ENCODE measurements at places on chromosomes 1 and 21.

DNA sequence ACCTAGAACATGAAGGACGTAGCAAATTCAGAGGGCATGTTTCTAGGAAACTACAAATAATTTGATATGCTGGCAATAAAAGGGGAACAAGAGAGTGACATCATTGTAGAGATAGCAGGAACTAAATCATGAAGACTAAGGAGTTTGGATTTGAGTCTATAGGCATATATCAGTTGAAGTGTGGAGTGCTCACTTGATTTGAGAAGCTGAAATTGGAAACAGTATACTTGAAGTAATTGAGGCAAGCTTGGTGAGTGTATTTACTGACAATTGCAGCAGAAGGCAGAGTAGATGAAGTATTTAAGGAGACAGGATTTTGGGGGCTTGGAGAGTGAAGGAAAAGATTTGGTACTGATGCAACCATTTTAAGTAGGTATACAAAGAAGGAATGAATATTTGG lies 6.4 kb upstream of the TMCO2 start:
- no peak for DNase-seq

- DNase-seq: no peak
Measured at GRCh38 chr21:32319012-32319411, 20.4 kb downstream of the MRAP start.

DNA sequence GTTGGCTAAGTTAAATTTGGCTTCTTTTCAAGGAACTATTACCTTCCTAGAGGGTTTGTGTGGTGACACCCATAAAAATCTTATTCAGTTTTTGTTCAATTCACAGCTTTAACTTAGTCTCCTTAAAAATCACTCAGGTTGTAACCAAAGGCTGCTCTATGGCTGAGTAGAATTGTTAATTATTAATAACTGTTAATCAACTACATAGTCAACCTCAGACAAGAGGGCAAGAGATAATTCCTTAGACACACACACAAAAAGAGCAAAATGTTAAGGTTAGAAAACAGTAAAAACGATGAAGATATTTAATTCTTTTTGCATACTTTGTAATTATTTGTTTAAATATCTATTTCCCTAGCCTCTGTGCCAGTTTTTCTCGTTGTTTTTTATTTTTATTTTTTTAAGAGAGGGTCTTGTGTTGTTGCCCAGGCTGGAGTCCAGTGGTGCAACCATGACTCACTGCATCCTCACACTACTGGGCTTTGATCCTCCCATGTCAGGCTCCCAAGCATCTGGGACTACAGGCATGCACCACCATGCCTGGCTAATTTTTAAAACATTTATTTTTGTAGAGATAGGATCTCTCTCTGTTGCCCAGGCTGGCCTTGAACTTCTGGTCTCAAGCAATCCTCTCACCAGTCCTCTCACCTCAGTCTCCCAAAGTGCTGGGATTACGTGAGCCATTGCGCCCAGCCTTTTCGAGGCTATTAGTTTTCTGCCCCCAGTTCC lies 215.2 kb downstream of the DISC1 start:
- no peak for DNase-seq

DNA sequence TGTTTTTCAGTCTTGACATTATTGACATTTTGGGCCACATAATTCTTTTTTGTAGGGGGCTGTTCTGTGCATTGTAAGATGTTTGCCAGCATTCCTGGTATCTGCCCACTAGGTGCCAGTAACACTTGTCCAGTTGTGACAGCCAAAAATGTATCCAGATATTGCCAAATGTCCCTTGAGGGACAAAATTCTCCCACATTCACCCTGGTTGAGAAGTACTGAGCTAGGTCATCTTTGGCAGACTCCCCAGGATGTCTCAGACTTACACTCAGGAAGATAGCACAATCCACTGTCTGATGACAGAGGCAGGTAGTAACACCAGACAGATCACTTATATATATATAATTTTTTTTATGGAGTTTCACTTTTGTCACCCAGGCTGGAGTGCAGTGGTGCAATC lies 5.9 kb downstream of the CD48 start:
- no peak for DNase-seq

- no peak for DNase-seq
Measured at GRCh38 chr1:203373991-203374390, 23.1 kb upstream of the FMOD start.

DNA sequence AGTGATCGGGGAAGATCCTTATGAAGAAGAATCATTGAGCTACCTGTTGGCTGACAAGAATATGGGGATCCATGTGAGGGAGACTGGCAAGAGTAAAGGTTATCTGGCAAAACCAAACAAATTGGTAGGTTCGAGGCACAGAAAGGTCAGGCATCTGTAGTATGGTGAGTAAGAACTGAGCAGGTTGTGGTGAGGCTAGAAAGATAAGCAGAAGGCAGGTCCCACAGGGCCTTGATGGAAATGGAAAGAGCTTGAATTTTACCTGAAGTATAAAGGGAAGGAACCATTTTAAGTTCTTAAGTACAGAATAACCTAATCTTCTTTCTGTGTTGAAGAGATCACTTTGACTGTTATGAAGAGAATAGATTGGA lies 11.1 kb downstream of the PTPRC start:
- no peak for DNase-seq

DNA sequence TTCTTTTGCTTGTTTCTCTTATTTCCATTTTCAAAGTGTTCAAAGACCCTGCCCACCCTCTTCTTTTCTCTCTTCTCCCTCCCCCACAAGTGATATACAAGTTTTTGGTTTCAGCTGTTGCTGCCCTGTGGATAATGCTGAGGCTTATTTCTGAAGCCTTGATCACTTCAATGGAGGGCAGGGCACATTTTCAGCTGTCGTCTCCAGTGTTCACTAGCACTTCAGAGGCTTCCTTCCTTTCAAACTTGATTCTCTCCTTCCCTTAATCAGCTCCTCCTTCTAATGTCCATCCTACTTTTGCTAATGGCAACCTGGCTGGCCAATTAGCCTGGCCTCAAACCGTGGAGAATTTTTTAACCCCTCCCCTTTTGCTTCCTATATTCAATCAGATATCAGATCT lies 435.7 kb upstream of the RUNX1 start:
- DNase-seq: no peak

DNA sequence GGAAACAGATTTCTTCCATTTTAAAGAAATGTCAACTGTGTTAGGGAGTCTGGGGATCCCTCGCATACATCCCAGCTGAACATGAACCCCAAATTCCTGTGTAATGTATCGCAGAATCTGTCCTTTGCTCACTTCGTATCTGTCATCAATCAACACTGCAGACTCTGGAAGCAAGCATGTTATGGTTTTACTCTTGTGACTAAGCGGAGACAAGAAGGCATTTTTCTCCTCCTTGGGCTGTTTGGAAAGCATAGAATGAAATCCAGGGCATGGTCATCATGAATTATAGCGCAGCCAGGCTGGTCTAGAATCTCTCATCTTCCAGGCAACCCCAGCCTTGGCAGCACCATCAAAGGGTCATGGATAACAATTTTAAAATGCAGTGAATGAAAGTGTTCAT lies 290.2 kb downstream of the KIF26B start:
- DNase-seq: no peak

DNA sequence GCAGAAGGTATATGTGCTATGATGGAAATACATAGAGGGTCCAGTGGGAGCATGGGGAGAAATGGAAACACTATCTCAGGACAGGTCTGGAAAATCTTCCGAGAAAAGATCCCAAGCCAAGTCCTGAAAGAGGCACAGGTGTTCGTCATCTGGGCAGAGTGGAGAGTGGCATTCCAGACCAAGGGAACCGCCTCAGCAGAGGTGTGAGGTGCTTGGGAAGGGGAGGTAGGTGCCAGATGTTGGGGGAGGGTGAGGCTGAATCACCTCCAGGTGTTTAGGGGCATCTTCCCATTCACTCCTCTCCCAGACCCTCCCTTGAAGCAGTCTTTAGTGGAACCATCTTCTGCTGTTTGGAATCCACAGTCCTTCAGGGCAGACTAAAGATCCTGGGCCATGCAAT lies 23.5 kb upstream of the LRRN2 start:
- DNase-seq: no peak

- no peak for DNase-seq
Measured at GRCh38 chr1:150243003-150243402, 7.1 kb upstream of the ANP32E start.

DNA sequence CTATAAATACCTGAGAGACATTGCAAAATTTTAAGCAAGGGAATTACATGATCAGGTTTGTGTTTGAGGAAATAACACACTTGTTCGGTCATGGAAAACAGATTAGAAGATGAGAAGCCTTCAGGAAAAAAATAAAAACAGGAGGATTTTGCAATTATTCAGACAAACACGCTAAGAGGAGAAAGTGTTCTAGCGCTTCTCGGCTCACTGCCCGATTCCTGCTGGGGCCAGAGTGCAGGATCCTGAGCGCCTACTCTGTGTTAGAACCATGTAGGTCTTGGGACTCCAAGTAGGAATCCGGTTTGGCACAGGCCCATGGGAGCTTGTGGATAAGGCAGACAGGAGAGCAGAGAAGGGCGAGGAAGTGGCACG lies 8.1 kb upstream of the PRELP start:
- no peak for DNase-seq

DNA sequence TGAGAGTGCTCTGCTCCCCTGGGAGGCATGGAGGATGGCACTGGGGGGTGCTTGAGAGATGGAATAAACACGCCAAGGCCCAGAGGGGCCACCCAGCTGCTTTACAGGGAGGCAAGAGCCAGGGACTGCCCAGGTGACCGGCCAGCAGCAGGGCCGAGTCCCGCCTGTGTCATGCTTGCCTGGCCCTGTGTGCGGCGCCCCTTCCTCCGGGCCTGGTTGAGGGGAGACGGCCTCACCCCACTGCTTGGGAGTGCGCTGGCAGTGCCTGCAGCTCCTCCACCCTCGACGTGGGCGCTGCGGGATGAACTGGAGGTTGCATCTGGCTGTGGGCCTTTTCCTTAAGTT lies 33.1 kb upstream of the COL6A2 start:
- DNase-seq: no peak

DNA sequence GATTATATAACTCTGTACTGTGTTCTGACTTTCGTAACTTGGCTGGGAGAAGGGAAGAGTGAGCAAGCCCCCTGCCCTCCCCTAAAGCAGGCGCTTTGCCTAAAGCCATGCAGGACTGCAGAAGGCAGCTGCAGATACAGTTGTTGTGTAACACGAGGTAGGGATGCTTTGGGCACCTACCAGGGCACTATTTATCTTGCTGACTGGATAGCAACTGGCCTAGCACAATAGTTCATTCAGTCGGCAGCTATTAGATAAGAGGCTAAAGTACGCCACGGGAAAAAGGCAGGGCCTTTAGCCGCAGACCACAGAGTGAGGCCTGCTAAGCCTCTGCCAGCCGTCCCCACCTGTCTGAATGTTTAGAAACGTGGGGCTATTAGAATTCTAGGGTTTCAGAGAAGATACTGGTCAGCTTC lies 80.9 kb downstream of the TTC3 start:
- no peak for DNase-seq

- DNase-seq: no peak
Measured at GRCh38 chr1:156253634-156254033, 5.8 kb upstream of the PAQR6 start.

DNA sequence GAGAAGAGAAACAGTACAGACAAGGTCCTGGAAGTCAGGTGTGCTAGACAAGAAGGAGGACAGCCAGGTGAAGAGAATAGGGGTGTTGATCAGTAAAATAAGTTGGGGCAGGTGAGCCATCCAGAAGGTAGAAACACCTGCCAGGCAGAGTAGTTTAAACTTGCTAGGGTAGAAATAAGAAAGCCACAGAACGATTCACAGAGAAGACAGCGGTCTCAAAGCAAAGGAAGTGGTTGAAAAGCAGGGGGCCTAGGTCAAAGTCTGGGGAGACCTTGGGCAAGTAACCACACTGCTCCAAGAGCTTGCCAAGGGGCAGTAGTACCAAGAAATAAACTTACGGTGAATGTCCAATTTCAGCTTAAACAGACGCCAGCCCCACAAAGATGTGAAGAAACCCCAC lies 116.6 kb upstream of the PROX1 start:
- no peak for DNase-seq

GRCh38 chr21:46600978-46601377 lies 3.9 kb downstream of the S100B start:
- DNase-seq: no peak

- no peak for DNase-seq
Measured at GRCh38 chr1:23102289-23102688, 66.4 kb downstream of the LUZP1 start.

DNA sequence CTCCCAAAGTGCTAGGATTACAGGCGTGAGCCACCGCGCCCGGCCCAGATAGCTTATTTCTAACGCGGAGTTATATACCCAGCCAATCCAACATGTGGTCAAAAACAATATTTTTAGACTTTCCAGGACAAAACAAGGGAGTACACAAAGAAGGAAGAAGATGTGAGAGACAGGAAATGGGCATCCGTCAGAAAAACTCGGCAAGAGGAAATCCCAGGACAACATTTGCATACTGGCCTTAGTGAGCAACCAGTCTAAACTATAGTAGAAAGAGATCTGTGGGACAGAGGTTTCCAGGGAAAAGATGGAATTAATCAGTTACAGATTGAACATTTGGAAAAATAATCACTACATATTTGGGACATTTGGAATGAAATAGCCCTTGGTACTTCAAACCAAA lies 11.4 kb downstream of the ARMH1 start:
- DNase-seq: no peak

DNA sequence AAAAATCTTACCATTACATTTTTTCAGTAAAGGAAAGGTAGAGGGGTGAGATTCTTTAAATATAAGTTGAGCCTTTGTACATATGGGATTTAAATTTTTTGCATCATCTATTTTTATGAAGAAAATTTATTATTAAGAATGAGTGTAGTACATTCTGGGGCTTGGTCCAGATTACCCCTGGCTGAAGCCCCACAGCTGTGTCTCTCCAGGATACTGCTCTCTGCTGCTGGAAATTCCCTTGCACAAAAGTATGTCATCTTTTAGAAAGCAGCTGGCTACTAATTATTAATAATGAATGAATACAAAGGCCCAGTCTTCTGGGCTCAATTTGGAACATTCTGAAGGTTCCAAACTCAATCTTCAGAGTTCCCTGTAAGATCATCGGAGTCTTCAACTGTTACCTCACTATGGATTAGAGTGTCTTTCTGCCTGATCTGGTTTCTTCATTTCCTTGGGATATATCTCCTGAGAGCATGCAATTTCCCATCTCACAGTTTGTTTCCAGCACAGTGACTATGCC lies 428.6 kb upstream of the BRINP3 start:
- DNase-seq: no peak

GRCh38 chr1:167095368-167095767 lies 1.5 kb downstream of the STYXL2 start:
- DNase-seq: no peak

GRCh38 chr1:58006421-58007046 lies 540.0 kb downstream of the OMA1 start:
- DNase-seq: no peak

DNA sequence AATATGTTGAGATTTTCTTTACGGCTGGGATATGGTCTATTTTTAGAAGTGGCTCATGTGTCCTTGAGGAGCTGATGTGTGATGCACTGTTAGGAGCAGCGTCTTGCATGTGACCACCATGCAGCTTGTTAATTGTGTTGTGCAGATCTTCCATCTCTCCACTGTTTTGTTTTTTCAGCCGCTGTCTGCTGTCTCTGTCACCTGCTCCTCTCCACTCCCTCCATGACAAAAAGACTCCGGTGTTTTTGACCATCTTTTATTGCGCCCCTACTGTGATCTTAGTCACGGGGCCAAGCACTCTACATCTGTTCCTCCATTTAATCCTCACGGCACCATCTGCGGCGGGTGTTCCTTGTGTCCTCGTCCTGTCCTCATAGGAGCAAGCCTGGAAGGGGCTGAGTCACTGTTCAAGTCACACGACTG lies 51.8 kb downstream of the ADARB1 start:
- no peak for DNase-seq

GRCh38 chr1:24933468-24933867 lies 3.4 kb upstream of the RUNX3 start:
- DNase-seq: no peak

Data from stimulated activated CD8-positive, alpha-beta memory T cell treated with anti-CD3 and anti-CD28 coated beads, Interleukin-15, amount 100 ng/mL, for 1 hour (primary cell).